Activated CD8-positive, alpha-beta memory T cell treated with anti-CD3 and anti-CD28 coated beads, Interleukin-2, amount 10 ng/mL, durations not matched to agents 7 days and 5 days (primary cell): ENCODE measurements at places on chromosomes 7 and 10.

- DNase-seq: no peak
These were observed 40.6 kb downstream of the MPLKIP start for GRCh38 chr7:40093631-40094350.

DNA sequence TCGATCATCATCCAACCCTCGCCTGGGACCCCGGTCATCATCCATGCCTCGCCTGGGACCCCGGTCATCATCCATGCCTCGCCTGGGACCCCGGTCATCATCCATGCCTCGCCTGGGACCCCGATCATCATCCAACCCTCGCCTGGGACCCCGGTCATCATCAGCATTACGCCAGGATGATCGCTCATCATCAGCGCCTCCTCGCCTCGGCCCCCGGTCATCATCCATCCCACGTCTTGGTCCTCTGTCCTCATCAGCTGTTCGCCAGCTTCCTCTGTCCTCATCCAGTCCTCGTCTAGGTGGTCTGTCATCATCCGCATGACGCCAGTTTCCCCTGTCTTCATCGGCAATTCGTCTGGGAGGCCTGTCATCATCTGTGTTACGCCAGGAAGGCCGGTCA, 12.7 kb downstream of the NANOS1 start:
- DNase-seq: no peak

- DNase-seq: no peak
These were observed 91.3 kb downstream of the CD36 start for GRCh38 chr7:80729591-80730320.

DNA sequence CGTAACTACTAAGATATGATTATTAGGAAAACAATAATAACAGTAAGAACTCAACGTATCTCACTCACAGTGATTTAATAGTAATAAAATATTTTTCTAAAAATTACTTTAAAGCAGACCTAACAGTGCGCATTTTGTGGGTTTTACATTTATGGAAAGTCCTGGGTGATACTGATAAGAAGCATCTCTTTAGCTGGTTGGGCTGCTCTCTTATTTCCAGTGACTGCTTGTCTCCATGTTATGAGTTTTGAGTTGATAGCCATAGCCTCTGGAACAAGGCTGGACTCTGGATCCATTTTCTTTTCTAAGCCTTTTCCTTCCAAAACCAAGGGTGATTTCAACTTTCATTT, 29.5 kb upstream of the INHBA start:
- DNase-seq: no peak

DNA sequence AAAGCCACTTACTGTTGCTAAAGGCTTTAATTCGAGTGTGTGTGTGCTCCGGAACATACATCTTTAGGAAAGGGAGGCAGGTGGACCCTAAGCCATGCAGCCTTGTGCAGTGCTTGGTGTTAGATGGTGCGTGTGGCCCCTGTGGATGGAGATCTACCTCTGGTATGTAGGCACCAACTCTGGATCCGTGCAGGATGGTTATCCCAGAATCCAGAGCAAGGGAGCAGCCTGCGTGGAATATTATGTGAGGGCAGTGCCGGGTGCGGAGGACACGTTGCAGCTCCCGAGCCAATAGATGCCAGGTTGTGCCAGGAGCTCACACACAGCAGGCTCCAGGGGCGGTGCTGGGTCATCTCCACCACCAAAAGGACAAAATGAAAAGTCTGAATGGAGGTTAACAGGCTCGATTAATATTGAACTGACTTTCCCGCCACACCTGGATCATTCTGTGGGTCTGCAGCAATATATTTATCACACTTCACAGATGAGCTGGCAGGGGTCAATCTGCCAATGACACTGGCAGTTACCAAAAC, 143.0 kb upstream of the NPS start:
- no peak for DNase-seq

DNA sequence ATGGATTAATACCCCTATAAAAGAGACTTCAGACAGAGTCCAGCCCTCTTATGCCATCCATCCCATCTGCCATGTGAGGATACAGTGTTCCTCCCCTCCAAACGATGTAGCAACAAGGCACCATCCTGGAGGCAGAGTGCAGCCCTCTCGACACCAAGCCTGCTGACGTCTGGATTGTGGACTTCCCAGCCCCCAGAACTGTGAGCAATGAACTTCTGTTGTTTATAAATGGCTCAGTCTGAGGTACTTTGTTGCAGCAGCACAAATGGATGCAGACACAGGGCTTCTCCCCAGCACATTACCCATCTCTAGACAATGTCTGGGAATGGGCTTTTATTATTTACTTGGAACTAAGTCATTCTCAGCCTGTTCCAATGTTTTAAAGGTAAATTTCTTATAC, 195.6 kb downstream of the WDR37 start:
- DNase-seq: no peak

DNA sequence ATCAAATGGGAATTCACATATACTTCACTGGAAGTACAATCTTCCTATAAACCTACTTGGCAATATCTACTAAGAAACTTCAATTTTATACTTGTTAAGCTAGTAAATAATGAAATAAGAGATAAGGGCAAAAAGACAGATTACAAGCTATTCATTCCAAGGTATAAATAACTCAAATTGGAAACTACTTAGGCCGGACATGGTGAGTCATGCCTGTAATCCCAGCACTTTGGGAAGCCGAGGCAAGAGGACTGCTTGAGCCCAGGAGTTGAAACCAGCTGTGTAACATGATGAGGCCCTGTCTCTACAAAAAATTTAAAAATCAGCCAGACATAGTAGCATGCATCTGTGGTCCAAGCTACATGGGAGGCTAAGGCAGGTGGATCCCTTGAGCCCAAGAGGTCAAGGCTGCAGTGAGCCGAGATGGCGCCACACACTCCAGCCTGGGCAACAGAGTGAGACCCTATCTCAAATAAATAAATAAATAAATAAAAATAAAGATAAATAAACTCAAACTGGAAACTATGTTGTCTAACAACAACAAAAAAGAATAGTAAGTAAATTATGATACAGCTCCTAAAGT, 37.6 kb downstream of the ARHGAP21 start:
- no peak for DNase-seq

GRCh38 chr7:102463841-102464576, 654 bp downstream of the ALKBH4 start:
- no peak for DNase-seq
